Activated CD4-positive, alpha-beta T cell treated with anti-CD3 and anti-CD28 coated beads, Interleukin-10, Interleukin-2, amounts not matched to agents 100 ng/mL and 50 ng/mL, durations not matched to agents 16 hours and 8 hours (primary cell): ENCODE measurements at places on chromosomes 4 and X.
A peak's percentile ranks its signal among the peaks of the same experiment; 100 is the strongest.

GRCh38 chr4:6858997-6859396, 50.6 kb upstream of the TBC1D14 start:
- DNase-seq = no peak

- DNase-seq = no peak
Measured at GRCh38 chr4:115149106-115149505, 35.7 kb upstream of the NDST4 start.

DNA sequence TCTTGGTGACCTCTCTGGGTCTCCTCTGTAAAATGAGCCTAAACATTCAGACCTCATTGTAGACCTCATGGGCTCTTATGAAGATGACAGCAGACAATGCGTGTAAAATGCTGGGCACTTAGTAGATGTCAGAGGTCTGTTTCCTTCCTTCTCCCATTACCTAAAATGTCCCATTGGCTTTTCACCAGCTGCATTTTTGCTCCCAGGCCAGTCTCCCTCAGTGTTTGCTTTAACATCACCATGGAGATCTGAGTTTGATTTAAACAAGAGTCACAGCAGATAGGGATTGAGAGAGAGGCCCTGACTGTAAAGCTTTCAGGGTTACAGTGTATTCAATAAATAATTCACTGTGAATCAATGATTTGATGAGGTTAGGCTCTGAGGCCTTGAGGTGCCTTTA, 24.3 kb downstream of the PSAPL1 start:
- DNase-seq = no peak

GRCh38 chrX:40143001-40143400, 45.2 kb upstream of the BCOR start:
- no peak for DNase-seq

GRCh38 chrX:40099055-40099958, 1.5 kb upstream of the BCOR start:
- DNase-seq = peak; percentile 78

GRCh38 chrX:10095698-10096432, 60.9 kb upstream of the CLCN4 start:
- DNase-seq = peak; percentile 21

DNA sequence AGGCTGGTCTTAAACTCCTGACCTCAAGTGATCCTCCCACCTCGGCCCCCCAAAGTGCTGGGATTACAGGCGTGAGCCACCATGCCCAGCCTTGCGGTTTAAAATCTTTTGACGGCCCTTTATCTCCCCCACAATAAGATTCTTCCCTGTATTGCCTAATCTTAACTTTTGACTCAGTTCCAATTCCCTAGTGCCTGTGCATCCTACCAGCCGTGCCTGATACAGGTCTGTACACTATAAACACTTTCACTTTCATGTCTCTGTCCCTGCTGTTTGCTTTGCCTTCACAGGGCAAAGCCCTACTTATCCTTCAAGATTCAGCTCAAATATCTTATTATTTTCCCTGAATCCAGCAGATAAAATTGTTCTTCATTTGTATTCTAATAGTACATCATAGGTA, 74.6 kb downstream of the WDR44 start:
- peak; percentile 17 for DNase-seq

DNA sequence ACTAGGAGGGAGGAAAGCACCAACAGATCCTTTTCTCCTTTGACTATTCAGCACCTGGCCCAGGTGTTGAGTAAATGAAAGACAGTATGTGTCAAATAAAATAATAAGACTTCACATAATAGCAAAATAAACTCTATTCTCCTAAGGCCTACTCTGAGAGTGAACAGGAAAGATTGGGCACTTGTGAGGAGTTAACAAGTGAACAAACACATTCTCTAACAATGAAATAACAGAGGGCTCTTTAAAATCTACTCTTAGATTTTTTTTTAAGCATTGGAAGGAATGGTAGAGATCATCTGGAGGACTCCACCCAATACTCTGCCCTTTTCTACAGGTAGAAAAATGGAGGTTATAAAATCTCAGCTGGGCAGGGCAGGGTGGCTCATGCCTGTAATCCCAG, 39.1 kb upstream of the NOCT start:
- no peak for DNase-seq

- DNase-seq = no peak
Measured at GRCh38 chr4:15161439-15161838, 159.2 kb downstream of the CPEB2 start.

DNA sequence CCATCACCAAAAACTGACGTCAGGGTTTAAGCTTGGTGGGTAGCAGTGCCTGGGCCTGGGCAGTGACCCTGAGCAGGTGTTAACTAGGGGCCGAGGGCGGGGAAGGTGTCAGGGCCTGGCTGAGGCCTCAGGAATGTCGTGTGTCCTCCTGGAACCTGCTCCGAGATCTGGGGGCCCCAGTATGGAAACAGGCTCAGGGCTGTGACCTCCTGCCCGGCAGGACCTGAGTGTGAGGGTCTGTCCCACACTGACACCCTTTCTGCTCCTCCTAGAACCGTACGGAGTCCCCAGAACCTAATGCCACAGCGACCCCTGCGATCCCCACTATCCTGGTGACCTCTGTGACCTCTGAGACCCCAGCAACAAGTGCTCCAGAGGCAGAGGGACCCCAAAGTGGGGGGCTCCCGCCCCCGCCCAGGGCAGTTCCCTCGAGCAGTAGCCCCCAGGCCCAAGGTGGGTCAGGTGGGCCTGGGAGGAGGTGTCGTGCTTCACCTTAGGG, 741 bp downstream of the HGFAC start:
- DNase-seq = no peak

GRCh38 chr4:14269824-14270223, 642.3 kb upstream of the BOD1L1 start:
- DNase-seq = no peak

- peak; percentile 10 for DNase-seq
Measured at GRCh38 chr4:86484241-86484640, 109.9 kb upstream of the PTPN13 start.

GRCh38 chr4:41108481-41108880, 105.9 kb downstream of the APBB2 start:
- DNase-seq = no peak

DNA sequence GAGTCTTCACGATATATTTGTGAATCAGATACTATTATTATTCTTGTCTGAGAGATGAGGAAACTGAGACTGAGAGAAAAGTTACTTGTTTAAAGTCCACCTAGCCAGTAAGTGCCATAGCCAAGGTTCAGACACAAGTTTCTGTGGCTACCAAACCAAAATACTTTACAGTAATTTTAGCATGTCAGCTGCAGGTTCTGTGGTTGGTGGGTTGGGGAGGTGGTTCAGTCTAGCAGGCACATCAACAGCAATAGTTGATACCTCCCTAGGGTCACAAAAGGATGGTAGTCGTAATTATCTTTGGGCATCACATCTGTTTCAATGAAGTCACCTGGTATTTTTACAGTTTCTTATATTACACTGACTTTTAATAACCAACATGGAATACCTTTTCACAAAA, 35.6 kb upstream of the EDA2R start:
- no peak for DNase-seq

DNA sequence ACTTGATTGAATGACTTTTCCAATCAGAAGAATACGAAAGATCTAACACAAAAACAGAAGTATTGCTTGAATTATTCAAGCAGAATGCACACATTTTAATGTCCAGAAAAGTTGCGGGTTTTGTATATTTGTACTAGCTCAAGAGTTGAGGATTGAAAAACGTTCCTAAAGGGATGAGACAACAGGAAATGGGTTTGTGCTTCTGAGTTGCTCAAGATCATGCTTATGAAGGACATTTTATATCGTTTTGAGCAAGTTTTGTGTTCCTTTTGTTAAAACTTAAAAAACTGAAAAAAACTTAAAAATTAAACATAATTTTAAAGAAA, 353 bp upstream of the SMIM10 start:
- no peak for DNase-seq

DNA sequence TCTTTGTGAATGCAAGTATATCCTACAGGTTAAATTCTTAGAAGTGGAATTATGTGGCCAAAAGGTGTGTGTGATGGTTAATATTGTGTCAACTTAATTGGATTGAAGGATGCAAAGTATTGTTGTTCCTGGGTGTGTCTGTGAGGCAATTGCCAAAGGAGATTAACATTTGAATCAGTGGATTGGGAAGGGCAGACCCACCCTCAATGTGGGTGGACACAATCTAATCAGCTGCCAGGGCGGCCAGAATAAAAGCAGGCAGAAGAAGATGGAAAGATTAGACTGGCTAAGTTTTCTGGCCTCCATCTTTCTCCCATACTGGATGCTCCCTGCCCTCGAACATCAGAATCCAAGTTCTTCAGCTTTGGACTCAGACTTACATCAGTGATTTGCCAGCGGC, 76.2 kb upstream of the GBA3 start:
- no peak for DNase-seq

DNA sequence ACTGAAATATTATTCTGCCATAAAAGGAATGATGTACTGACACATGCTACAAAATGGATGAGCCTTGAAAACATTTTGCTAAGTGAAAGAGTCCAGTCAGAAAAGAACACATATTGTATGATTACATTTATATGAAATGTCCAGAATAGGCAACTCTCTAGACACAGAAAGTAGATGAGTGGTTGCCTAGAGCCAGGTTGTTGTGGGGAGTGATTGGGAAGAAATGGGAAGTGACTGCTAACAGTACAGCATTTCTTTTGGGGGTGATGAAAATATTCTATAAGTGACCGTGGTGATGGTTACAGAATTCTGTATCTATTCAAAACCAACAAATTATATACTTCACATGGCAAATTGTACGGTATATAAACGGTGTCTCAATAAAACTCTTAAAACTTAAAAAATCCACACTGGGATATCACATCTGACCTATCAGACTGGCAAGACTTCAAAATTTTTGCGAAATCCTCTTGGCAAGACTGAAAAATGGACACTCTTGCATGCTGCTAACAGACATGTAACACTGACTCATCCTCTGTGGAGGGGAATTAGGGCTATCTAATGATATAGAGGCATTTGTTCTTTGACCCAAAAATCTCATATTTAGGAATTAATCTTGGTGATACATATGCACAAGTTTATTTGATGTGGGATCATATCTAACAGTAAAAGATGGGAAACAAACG, 71.8 kb downstream of the FAM13A start:
- no peak for DNase-seq

- DNase-seq = no peak
Measured at GRCh38 chr4:133711817-133712216, 489.8 kb downstream of the PABPC4L start.

DNA sequence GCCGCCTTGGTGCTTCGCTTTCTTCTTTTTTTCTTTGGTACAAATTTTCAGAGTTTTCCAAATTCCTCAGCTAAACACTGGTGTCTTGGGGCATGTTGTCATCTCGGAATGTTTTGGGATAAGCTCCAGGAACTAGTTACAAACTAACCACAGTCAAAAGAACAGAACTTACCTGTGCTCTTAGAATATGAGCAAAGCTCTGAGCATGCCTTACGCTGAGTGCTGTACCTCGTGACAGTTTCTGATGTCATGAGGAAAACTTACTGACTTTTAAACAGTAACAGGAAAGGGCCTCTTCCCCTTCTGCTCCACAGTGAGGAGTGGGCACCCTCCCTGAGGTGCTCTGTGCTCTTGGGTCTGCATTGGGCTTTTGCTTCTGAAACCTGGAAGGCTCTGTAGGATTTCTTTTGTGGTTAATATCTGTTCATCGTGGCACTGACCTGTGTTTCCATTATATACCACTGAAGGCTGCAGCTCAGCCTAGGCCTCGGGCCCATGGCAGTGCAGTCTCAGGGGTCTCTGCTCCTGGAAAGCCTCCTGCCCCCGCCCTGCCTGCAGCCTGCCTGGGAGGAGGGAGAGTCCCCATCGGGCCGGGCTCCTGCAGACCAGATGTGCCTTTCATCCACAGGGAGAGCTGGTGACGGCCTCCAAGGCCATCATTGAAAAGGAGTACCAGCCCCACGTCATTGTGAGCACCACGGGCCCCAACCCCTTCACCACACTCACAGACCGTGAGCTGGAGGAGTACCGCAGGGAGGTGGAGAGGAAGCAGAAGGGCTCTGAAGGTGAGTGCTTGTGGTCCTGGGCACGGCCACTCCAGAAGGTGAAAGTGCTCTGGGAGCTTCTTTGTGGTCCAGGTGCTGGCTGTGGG, 48.7 kb downstream of the NOP14 start:
- peak; percentile 41 for DNase-seq

DNA sequence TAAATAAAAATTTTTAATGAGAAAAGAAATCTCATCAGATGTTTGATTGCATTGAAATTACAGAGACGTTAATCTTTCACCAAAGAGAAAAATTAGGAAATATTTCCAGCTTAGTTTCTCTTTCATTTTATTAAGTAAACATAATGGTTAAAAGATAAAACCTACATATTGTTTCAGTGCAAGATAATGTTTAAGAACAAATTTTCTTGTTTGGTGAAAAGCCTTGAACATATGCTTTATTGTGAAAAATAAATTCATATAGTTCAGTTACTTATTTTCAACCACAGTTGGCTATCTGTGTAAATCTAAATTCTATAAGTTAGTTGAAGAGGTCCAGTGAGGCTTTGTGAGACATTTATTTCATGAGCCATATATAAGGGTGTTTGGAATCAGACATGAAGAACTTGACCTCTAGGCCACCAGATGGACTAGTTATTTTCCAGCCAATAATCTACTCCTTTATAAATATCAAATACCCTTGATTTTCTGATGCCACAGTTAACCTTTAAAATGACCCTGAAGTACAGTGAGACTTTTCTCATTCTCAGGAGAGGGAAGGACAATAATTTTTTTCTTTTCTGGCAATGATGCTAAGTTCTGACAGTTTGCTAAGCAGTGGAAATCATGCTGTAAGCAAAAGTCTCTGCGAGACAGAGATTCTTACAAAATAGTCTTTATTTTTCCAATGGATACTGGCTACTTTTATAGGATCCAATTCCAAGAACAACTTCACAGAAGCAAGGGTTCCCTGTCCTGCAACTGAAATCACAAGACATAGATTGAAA, 2.5 kb downstream of the ARSJ start:
- no peak for DNase-seq

DNA sequence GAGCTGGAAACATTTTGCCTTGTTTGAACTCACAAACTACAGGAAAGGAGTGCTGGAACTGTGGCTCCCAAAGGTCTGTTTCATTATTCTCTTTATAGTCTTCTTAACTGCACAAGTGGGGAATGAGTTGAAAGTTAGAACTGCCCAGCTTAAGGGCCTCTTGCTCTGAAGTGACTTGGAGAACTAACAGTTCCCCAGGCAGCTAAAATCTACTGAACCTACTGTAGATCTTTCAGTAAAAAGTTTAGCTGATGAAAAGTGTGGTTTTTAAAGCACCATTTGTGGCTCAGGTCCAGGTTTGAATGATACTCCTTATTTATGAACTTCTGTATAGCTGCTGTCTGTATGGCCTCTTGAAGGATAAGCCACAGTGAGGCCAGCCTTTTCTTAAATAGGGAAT, 353.8 kb downstream of the MAPK10 start:
- DNase-seq = no peak

- DNase-seq = no peak
Measured at GRCh38 chr4:188665491-188666457, 526.5 kb downstream of the TRIML1 start.

- DNase-seq = no peak
Measured at GRCh38 chrX:110944751-110945675, 149.4 kb upstream of the CHRDL1 start.
